ENCODE measurements at places on chromosomes 1 and 21.

- DNase-seq: no peak
Measured at GRCh38 chr1:112464501-112464900, 44.3 kb upstream of the WNT2B start.

GRCh38 chr1:172756024-172756423 is 97.1 kb downstream of the FASLG start:
- no peak for DNase-seq

DNA sequence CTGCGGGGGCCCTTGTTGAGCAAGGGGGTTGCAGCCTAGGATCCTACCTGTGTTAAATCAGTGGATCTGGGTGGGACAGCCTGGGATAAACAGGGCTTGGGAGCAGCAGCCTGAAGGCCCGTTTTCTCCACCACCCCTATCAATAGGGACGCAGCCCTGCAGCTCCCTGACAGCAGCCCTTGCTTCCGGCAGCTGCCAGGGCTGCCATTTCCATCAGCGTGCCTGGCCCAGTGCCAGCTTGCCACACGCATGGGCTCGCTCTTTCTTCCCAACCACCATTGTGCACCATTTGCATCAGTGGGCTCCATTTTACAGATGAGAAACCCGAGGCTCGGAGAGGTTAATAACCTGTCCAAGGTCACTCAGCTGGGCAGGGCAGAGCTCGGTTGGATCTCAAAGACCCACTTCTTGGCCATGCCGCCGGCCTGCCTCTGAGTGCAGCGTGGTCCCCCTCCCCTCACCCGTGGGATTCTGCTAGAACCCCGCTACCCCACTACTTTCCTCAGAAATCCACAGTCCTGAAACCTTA is 3.8 kb downstream of the WNT4 start:
- no peak for DNase-seq

- DNase-seq: no peak
Measured at GRCh38 chr21:37595944-37596343, 229.4 kb downstream of the DYRK1A start.

Measured in stimulated activated CD4-positive, alpha-beta T cell treated with anti-CD3 and anti-CD28 coated beads, Interleukin-12 subunit alpha, Interleukin-12 subunit beta, amount 100 ng/mL, for 24 hours (primary cell).